ENCODE measurements at places on chromosomes 5 and 9.

DNA sequence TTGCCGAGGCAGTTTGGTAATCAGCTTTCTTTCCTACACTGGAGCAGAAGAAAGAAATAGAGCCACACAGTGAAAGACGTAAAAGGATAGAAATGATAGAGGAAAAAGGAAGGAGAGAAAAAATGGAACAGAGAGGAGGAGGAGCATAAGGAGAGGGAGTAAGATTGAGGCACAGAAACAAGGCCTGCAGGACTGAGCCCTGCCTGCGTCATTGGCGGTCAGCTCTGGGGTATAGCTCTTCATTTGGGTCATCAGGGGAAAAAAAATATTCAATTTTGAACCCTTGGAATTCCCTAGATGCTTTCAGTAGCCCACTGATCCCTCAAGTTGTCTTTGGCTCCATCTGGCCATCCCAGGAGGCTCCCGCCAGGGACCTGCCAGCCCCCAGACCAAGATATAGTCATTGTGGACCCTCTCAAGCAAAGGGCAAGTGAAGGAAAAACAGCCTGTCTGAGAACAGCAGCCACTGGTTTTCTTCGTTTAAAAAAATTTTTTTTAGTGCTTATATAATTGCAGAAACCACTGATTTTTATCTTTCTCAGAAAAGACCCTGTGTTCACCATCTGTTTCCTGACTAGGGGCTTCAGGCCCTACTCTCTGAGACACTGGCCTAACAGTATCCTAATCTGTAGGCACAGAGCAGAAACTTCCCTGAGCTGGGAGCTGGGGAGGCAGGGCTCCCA lies 31.3 kb upstream of the MATR3 start:
- no peak for DNase-seq

GRCh38 chr9:16033921-16034691 lies 481.3 kb downstream of the CCDC171 start:
- DNase-seq, result no peak

GRCh38 chr5:179870403-179870903 lies 11.8 kb upstream of the MRNIP start:
- peak; percentile 64 for DNase-seq

DNA sequence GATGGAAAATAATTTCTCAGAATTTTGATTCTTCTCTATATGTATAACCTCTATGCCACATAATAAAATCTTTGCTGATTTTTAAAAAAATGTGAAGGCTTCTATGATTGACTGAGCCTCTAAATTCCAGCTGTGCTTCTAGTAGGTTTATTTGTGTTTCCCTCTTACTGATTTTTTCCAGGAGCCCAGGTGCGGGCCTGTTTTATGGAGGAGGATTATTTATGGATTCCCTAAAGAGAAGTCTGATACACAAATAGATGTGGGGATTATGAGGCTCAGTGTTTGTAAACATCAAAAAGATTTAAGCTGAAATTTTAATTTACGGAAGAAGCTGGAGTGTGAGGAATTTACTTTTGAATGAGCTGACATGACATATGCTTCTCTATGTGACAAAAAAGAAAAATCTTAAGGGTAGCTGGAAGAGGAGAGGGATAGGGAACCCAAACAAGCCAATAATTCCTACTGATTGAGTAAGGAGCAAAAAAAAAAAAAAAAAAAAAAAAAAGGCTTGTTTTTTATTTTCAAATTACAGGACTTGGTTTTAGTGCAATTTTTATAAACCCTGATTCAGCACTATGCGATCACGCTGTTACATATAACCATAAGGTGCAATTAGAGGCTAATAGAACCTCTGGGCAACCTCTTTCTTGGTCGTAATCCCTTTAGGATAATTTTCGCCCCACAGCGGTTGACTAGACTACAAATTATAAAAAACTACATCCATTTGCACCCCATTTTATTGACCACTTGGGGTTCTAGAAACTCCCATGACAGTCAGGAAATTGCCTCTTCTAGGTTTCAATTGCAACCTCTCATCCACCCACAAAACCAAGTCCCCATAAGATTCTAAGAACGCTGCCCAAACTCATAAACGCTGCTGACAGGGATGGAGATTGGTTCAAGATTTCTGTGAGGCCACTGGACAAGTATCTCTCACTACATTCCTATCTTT lies 44.4 kb upstream of the RAI14 start:
- no peak for DNase-seq

DNA sequence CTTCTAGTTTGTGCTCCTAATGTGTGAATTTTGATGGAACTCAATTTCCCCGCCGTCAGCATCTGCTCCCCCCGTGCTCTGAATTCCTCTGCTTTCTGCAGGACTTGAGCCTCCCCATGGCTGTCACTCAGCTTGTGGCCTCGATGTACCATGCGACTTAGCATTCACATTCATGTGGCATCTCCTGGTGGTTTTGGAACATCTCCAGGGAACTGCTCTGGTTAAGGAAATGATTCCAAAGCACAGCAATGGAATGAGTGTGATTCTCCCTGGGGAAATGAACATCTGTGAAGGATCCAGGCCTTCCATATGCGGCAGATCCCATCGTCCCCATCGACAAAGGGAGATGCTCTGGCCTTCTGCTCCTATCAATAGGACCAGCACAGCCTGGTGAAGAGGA lies 119.0 kb downstream of the ENTREP1 start:
- DNase-seq, result no peak

DNA sequence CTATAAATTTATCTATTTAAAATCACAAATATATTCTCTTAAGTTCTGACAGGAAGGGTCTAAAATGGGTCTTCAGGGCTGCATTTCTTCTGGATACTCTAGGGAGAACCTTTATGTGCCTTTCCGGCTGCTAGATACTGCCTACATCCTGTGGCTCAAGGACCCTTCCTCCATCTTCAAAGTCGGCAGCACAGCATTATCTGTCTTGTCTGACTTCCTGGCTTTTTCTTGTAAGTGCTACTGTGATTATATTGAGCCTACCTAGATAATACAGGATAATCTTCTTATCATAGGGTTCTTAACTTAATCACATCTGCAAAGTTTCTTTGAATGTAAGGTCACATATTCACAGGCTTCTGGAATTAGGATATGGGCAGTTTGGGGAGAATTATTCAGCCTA lies 943.8 kb upstream of the TYRP1 start:
- DNase-seq, result no peak

DNA sequence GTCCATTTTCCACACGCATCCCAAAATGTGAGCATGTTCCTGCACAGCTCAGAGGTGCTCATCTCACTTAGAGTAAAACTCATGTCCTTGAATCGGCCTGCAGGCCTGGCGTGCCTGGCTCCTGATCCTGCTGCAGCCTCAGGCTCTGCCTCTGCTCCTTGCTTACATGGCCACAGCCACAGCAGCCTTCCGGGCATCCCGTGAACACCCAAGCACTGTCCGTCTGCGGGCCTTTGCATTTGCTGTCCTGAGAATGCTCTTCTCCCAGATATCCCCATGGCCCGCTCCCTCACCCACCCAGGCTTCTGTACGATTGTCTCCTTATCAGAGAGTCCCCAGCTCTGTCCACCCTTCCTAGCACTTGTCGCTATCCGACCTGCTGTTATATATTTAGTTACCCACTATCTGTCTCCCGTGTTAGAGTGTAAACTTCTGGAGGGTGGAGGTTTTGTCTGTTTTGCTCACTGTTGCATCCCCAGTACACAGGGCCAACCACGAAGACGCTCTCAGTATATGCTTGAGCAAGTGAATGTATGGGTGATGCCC lies 21.9 kb downstream of the FGF18 start:
- DNase-seq, result no peak

DNA sequence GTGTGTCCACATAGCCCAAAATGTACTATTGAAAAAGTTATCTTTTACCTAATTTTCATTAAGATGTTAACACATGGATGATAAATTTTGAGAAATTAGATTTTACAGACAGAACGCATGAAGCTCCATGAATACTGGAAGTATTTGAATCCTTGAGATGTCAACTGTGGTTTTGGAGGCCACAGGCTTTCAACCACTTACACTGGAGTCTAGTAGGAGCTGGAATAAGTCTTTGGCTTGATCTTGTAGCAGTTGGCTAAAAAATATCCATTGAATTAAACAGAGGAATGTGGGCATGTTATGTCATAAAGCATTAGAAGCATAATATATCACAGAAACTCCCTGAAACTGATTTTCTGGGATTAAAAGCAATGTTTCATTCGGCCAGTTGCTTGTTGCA lies 52.9 kb downstream of the CAMK4 start:
- no peak for DNase-seq
